Hepatic stellate cell (primary cell): ENCODE measurements at places on chromosomes 5 and 9.
A peak's percentile ranks its signal among the peaks of the same experiment; 100 is the strongest.

- no peak for DNase-seq
These were observed 55.2 kb upstream of the TMEM215 start for GRCh38 chr9:32728181-32728580.

DNA sequence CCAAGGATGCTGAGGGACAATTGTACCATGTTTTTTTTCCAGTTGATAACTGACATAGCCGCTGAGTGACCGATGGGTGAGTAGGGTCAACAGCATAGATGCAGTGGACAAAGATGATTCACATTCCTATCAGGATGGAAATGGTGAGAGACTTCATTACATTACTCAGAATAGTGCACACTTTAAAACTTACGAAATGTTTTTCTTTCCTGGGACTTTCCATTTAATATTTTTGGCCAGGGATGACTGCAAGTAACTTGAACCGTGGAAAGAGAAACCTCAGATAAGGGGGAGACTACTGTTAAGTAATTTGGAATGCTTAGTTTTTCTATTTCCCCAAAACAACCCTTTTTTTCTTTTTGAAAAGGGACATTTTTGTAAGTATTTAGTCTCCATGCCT, 3.0 kb upstream of the TUSC1 start:
- DNase-seq, result peak; percentile 16

DNA sequence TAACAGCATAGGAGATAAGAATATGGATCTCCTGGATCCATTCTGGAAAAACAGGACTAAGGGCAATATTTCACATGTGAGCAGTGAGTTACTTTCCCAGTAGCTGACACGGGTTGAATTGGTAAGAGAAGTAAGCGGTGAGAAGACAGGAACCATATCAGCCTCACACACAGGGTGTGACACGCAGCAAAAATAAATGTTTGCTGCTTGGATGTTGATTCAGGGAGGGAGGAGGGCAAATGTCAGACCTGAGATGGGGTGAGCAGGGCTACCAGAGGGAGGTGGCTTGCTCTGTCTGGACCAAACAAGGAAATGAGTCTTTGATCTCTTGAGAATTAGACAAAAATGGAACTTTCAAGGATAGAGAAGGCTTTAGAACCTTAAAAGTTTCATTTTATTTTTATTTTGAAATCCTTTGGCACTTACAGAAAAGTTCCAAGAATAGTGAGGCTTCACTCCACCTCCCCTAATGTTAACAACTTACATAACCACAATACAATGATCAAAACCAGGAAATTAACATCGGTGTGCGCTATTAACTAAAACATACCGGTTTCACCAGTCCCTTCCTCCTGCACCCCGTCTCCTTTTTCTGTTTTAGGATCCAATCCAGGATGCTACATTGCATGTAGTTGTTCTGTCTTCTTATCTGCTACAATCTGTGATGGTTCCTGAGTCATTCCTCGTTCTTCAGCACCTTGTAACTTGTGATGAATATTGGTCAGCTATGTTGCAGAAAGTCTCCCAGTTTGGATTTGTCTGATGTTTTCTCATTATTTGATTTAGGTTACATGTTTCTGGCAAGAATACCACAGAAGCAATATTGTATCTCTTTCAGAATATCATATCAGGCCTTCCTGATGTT, 20.5 kb upstream of the ARHGEF28 start:
- DNase-seq, result no peak

DNA sequence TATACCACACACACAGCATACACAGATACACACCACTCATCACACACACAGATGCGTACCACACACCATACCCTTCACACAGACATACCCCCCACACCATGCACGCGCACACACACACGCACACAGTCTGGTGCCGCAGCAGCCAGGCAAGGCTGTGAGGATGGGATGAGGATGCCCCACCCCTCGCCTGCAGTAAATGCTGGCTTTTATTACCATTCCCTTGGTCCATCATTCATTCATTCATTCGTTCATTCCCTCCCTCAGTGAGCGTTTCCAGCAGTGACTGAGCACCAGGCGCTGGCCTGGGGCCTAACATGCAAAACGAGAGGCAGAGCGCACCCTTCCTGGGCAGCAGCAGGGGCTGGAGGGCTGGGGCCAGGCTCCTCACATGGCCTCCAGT, 51.7 kb upstream of the FCN2 start:
- DNase-seq, result no peak

GRCh38 chr9:78668148-78668832, 371.4 kb downstream of the PSAT1 start:
- no peak for DNase-seq

DNA sequence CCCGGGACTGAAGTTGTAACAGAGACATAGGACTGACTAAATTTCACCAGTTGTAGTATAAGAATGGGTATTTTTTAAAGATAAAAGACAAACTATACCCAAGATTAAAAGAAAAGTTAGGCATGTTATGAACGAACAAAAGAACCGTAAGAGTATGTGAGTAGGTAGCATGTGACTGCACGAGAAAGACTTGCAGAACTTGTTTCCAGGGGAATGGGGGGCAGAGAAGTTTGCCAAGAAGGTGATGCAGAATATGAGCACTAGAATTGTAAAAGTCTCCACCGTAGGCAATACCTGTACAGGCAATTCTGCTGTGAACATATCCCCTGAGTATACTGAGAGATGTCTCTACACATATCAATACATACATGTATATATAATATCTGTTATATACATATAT, 614.7 kb downstream of the PRELID2 start:
- no peak for DNase-seq

- DNase-seq, result no peak
These were observed 29.2 kb downstream of the RFK start for GRCh38 chr9:76365028-76365427.

DNA sequence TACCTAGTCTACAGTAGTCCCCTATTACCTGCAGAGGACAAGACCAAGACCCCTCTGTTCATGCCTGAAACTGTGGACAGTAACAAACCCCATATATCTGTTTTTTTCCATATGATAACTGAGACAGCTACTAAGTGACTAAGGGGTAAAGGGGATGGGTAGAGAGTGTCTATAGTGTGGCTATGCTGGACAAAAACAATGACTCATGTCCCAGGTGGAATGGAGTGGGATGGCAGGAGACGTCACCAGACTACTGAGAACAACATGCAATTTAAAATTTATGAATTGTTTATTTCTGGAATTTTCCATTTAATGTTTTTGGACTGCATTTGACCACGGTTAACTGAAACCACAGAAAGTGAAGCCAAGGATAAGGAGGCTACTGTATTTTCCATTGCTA, 171.8 kb downstream of the AGTPBP1 start:
- DNase-seq, result peak; percentile 2

DNA sequence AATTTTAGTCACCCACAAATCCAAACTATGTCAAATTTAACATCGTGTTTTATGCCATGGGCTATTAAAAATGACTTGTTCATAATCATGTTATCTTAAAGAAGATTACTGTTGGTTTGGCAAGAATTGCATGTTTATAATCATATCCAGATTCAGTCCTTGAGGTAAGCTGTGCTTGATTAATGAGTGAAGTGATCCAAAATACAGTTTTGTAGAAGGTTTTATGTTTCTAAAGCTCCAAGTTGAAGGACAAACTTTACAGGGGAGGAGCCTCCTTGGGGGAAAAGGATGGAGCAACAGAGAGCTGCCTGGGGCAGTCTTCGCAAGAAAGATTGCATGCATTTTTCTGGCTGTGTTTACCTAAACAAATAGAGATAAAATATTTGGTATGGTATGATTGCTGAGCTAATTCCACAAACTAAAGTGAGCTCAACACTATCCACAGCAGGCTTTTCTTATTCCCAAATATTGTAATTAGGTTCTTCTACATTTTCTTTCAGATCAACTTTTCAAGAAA, 189.5 kb upstream of the TYRP1 start:
- DNase-seq, result no peak
